ENCODE measurements at places on chromosomes 12 and 14.

- no peak for DNase-seq
These were observed 149.4 kb downstream of the RPAP3 start for GRCh38 chr12:47556261-47557030.

DNA sequence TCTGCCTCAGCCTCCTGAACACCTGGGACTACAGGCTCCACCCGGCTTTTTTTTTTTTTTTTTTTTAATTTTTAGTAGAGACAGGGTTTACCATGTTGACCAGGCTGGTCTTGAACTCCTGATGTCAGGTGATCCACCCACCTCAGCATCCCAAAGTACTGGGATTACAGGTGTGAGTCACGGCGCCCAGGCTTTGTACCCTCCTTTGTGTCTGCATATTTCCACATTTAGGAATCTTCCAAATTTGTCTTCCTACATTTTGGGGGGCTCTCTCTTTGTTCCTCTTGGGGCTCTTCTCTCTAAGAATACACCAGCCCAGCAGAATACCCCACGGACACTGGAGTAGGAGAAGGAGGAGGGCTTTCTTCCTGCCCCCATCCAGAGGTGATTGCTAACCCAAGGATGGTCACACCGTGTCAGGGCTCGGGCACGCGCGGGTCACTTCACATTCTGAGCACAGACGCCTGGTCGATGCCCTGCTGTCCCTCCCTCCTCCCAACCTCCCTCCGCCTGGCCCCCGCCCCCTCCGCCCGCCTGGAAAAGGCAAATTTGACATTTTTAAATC, 2.1 kb upstream of the DNAJC22 start:
- no peak for DNase-seq

DNA sequence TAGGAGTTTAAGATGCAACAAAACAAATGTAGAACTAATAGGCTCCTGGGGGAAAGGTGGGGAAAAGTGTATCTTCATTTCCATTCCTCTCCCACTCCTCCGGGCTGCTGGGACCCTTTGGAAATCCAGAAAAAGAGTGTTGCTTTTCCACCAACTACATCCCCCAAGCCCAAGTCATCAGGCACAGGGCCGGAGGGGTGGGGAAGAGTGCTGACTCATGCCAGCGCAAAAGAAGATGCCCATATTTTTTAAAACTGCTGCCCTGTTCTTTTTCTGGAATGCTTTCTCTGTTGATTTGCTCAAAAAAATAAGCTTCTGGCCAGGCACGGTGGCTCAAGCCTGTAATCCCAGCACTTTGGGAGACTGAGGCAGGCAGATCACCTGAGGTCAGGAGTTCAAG, 70.9 kb downstream of the TBK1 start:
- peak; percentile 46 for DNase-seq

GRCh38 chr12:2064071-2064507, 11.3 kb downstream of the CACNA1C start:
- DNase-seq, result peak; percentile 70

- DNase-seq, result no peak
These were observed 994.5 kb upstream of the FLRT2 start for GRCh38 chr14:84535484-84535883.

GRCh38 chr12:104137001-104137901, 759 bp downstream of the NFYB start:
- DNase-seq, result peak; percentile 71

GRCh38 chr14:81342850-81343580, 57.1 kb downstream of the STON2 start:
- DNase-seq, result no peak

- DNase-seq, result no peak
These were observed 68.9 kb downstream of the SPPL3 start for GRCh38 chr12:120835304-120835612.

DNA sequence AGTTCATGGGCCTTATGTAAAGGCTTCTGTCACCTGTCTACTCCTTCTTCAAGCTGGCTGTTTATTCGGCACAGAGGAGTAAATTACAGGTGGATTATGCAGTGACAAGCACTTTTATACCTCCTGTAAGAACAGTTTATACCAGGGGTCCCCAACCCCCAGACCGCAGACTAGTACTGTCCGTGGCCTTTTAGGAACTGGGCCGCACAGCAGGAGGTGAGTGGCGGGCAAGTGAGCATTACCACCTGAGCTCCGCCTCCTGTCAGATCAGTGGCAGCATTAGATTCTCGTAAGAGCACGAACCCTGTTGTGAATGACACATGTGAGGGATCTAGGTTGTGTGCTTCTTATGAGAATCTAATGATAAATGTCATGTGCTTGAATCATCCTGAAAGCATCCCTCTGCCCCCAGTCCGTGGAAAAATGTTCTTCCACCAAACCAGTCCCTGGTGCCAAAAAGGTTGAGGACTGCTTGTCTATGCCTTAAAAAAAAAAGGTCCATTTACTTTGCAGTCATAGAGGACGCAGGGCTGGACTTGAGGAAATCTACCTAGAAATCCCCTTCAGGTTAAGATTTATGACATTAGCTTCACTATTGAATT, 78.8 kb downstream of the ETV6 start:
- peak; percentile 75 for DNase-seq

DNA sequence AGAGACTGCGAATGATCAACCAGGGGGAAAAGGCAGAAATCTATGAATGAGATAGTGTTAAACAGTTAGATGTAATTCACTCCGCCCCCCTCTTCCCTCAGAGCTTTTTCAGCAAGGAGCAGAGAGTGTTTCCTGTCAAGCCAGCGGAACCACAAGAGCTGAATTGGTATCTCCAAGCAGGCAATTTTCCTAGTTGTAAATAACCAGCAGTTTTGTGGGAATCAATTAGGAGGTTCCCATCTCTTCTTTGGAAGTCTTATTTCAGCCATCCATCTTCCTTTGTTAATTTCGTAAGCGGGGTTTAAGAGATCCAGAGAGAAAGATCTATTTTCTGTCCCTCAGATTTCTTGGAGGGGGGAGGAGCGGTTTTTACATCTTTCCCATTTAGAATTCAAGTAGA, 178.0 kb downstream of the FOXN3 start:
- no peak for DNase-seq

GRCh38 chr12:94954029-94954685, 49.3 kb downstream of the NDUFA12 start:
- peak; percentile 24 for DNase-seq

DNA sequence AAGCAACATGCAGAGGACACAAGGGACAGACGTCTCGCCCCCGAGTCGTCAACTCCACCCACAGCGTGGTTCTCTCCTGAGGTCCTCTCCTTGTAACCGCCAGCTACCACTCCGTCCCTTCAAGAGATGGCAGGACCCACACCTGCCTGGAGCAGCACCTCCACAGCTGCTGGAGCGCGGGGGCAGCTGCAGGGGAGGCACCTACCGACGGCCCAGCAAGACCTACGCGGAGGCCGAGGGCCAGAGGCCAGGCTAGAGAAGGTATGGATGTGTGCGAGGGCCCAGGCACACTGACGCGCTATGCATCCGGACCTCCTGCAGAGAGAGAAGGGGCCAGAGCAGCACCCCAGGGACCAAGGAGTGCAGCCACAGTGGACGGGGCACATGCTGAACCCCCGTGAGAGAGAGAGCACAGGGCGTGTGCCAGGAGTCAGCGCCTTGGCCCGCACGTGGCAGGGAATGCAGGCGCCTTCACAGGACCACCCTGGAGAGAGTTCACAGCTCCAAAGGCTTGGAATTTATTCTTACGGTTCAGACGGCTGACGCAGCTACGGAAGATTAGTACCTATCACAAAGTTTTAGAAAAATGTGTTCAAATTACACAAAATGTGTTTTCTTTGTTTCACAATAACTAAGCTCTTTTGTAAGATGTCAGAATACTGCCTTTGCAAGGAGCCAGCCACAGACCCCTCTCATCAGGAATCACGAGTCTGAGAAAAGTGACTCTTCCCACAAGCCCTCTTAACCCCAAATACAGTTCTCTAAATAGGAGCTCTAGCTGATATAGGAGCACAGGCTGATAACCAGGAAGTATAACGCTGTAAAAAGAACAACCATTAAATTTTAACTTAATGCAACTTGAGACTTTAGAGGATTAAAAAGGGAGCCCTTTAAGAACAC, 36.8 kb downstream of the CDC42BPB start:
- DNase-seq, result no peak

- no peak for DNase-seq
These were observed 72.5 kb upstream of the SRRM4 start for GRCh38 chr12:118908811-118909210.

DNA sequence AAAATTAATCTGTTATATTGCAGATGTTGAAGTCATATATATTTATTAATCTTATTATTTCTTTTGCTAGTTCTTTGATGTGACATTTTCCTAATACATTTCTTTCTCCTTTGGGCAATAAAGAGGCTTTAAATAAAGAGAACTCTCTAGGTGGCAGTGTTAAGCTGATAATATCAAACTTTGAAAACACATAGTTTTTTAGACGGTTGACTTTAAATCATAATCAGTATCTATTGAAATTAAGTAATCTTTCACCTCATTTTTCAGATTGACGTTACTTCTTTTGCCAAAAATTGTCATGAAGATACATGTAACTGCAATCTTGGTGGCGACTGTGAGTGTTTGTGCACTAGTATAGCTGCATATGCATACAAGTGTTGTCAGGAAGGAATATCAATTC, 130.8 kb upstream of the PTPRQ start:
- DNase-seq, result peak; percentile 7

GRCh38 chr12:53586745-53587144, 39.4 kb downstream of the ATF7 start:
- DNase-seq, result peak; percentile 23

GRCh38 chr12:130446846-130447654, 109.4 kb downstream of the PIWIL1 start:
- no peak for DNase-seq

DNA sequence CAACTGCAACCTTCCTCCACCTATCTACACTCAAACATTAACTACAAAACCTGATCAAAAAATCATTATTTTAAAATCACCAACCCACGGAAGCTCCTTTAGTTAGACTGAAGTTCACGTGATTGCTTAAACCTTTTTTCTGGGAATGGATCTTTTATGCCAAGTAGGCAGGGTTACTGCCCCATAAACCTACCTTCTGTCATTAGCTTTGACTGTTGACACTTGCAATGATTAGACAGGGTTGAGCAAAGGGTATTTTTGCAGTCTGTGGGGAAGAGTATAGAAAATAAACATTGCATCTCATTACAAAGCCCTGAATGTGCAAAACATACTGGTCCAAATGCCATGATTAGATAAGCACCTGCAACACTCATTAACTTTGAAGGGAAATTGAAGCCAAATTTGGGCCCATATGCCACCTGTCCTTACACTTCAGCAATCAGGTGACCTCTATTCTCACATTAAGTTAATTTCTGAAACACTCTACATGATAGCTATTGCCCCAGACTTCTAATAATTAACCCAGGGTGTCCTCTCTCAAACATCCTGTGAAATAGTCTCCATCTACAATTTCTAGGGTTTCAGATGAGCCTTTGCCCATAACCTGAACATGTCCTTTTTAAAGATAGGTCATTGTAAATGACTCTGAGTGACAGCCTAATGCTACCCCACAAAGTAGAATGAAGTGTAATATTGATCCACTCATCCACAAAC, 156.0 kb upstream of the PLEKHG7 start:
- no peak for DNase-seq

DNA sequence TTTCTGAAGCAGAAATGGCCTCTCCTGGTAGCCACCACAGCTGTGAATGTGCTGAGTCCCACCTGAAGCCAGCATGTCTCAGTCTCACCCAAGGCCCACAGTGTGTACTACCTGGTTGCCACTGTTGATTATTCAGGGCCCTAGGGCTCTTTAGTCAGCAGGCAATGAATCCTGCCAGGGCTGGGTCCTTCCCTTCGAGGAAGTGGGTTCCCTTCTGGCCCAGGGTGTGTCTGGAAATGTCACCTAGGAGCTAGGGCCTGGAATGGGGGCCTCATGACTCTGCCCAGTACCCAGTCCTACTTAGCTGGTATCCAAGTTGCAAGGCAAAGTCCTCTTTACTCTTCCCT, 207.4 kb downstream of the SYNE2 start:
- no peak for DNase-seq

DNA sequence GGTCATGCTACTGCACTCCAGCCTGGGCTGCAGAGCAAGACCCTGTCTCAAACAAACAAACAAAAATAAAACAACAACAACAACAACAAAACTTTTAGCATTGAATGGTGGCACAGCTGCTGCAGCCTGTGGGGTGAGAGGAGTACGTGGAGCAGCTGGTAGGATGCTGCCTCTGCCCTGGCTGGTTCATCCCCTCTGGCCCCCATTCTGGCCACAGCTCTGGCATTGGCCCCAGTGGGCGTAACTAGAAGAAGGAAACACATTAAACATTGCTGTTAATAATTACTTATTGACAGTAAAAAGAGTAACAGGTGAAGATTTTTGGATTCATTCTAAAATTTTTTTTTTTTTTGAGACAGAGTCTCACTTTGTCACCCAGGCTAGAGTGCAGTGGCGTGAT, 28.8 kb upstream of the C2CD5 start:
- no peak for DNase-seq

DNA sequence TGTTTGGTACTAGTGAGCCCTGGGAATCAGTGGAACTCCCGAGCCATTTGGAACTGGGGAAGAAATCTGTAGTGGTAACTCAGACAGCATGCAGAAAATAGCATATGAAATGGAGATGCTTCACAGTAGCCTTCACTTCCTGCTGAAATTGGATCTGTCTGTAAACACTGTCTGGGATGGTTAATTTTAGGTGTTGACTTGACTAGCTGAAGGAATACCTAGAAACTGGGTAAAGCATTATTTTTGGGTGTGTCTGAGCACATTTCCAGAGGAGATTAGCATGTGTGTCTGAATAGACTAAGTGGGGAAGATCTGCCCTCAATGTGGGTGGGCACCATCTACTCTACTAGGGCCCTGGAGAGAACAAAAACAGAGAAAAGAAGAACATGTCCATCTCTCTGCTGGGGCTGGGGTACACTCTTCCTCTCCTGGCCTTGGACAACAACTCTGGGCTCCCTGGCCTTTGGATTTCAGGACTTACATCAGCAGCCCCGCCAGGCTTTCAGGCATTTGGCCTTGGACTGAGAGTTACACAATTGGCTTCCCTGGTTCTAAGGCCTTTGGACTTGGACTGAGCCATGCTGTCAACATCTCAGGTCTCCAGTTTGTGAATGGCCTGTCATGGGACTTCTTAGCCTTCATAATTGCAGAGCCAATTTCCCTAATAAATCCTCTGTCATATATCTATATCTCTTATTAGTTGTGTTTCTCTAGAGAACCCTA, 14.0 kb upstream of the CRADD start:
- DNase-seq, result peak; percentile 44

GRCh38 chr12:8065991-8066594, at the start of gene C3AR1:
TSS of gene C3AR1 (minus strand) at chr12:8066359. CDS start at chr12:8060185, 6,174 bp downstream.
- peak; percentile 71 for DNase-seq

- DNase-seq, result no peak
These were observed 382.5 kb upstream of the TMTC1 start for GRCh38 chr12:30166006-30166795.

DNA sequence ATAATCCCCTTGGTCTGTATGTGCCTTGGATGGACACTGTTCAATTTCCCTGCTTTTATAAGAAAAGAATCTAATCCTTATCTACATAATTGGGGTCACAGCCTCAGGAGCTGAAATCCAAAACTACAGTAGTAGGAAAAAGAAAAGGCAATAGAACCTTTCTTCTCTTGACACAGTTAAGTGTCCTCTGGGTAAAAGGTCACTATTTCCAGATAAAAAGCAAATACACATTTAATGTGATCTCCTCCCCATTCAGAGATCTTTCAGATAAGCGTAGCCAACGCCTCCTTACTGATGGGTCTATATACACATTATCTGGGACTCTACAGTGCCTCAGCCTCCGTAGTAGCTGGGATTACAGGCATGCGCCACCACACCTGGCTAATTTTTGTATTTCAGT, 73.4 kb downstream of the CLIP1 start:
- no peak for DNase-seq

GRCh38 chr12:121729021-121729420, 16.5 kb downstream of the TMEM120B start:
- no peak for DNase-seq

All from EH (cell line).